T follicular helper cell (primary cell): ENCODE measurements at places on chromosomes 12 and 14.

DNA sequence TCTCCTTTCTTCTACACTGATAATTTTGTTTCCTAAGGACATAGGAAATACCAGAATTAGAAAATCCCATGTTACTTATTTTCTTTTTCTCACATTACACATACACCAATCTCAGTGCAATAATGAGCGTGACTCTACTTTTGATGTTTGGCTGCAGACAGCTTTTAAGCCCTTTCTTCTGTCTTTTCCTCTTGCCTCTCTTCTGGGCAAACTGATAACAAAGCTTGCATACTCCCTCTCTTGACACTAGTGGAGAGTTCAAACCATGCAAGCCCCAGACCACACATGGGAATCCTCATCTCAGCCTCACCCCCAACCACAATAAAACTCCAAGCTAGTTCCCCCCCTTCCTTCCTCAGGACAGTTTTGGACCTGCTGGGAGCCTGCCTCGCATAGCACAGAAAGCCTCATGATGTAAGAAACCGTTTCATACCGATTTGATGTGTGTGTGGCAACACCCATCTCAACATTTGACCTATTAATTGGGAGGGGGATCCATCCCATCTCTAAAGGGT lies 161.9 kb downstream of the EMP1 start:
- DNase-seq: no peak

DNA sequence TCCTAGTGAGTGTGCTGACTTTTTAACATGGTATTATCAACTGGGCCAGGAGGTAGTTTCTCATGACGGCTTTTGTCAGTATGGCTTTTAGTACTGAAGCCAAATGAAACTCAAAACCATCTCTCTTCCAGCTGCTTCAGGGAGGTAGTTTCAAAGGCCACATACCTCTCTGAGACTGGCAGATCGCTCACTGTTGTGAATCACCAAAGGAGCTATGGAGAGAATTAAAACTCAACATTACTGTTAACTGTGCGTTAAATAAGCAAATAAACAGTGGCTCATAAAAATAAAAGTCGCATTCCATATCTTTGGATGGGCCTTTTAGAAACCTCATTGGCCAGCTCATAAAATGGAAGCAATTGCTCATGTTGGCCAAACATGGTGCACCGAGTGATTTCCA lies 141.1 kb downstream of the HMGA2 start:
- no peak for DNase-seq

- DNase-seq: no peak
These were observed 789.6 kb upstream of the NOVA1 start for GRCh38 chr14:27387463-27387862.

GRCh38 chr14:32913725-32914124 lies 25.0 kb upstream of the NPAS3 start:
- DNase-seq: no peak

DNA sequence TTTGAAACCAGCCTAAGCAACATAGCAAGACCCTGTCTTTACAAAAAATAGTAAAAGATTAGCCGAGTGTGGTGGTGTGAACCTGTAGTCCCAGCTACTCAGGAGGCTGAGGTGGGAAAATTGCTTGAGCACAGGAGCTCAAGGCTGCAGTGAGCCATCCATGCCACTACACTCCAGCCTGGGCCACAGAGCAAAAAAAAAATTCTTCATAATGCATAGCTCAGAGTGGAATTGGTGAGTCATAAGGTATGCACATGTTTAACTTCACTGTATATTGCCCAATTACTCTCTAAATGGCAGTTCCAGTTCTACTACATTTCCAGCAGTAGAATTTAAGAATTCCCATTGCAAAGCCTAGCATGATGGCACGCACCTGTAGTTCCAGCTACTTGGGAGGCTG lies 26.8 kb upstream of the CLIP1 start:
- DNase-seq: no peak

DNA sequence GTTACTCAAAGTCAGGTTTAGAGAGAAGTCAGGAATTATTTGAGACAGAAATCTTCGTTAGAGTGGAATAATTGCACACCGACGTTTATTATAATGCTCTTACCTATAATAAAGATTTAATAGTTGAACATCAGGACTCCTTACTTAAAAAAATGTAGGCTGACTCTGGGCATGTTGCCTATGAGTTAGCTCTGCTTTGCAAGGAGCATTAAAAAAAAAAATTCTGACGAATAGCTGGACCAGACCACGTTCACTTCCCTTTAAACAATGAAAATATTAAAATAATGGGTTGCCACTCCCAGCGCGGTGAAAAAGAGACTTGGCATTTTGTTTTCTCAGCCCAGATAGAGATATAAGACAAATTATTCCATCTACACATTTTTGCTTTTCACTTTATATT lies 574 bp upstream of the FANCM start:
- DNase-seq: no peak

GRCh38 chr14:24913021-24913420 lies 136.9 kb downstream of the STXBP6 start:
- no peak for DNase-seq

GRCh38 chr14:100078216-100078803 lies 13.1 kb downstream of the EVL start:
- DNase-seq: no peak

GRCh38 chr14:69044965-69045555 lies 66.0 kb upstream of the ACTN1 start:
- no peak for DNase-seq

GRCh38 chr12:5840944-5841343 lies 104.1 kb downstream of the ANO2 start:
- DNase-seq: no peak

- DNase-seq: no peak
These were observed 158.9 kb upstream of the PLEKHG7 start for GRCh38 chr12:92543840-92544239.

- DNase-seq: no peak
These were observed 42.4 kb upstream of the IGF1 start for GRCh38 chr12:102522768-102523167.

DNA sequence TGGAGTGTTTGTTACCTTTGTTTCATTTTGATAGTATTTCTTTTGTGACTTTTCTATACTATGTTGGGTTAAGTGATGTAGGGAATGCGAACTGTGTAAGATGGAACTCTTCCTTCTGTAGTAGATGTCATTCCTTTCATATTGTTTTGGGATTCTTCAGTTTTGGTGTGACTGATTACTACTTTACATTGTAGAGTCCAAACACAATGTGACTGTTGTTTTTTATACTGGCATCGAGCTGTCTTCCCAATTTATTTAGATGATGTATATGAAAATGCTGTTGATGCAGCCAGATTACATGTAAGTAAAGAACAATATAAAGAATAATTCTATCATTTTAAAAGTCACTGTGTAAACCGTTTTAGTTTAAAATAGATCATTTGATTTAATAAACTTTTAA lies 34.7 kb downstream of the WASHC4 start:
- DNase-seq: no peak

DNA sequence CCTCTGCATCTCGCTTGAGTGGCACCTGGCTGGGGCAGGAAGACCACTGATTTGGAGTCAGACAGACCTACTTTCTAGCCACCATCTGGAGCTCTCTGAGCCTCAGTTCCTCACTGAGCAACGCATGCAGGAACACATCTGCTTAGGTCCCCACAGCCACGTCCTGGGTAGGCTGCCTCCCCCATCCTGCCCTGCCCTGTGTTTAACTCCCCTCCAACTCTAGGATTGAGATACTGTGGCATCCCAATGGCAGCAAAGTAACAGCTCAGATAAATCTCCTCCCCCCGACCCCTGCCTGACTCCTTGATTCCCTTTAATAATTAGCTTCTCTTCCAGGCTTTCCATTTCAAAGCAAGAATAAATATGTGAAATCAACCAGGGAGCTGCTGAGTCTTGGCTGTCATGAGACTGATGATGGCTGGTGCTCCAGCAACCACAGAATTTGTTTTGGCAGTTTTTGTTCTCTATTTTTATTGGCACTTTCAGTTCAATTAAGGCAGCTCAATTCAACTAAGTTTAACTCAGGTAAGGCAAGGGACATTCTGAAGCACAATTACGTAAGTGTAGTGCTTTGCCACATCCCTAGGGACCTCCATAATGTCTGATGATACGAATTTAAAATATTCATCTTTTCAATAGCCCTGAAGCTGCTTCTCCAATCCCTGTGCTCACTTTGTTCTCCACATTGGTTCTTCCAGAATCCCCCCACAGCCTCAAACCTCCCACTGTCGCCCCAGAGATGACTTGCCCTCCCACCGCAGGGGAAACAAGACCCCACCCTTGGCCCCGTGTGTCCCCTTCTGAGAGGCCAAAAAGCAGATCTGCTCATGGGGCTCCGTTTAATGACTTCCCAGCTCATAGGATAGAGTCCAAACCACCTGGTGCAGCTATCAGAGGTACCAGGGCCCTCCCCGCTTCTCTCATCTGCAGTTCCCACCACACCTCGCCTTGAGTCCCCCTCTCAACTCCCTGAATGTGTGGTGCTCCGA lies 58.2 kb downstream of the ESR2 start:
- no peak for DNase-seq

- DNase-seq: no peak
These were observed 407.2 kb downstream of the NOVA1 start for GRCh38 chr14:26190646-26191045.

GRCh38 chr14:52018252-52018651 lies 28.9 kb downstream of the RTRAF start:
- DNase-seq: no peak

- no peak for DNase-seq
These were observed 62.8 kb upstream of the EGLN3 start for GRCh38 chr14:34013721-34014060.

DNA sequence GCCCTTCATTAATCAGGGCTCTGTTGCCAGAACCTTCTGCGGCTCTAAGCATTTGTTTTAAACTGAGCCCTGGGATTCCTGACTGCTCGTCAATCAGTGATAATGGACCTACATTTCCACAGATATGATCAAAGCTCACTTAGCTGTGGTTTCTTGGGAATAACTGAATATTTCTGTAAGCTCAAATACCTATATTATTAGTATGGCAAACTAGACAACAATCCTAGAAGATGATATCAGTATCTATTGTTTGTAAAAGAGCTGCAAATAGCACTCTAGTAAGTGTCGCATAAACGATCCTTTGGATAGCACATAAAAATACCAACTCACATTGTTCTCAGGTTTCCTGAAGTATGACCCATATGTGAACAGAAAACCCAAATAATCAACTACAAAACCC lies 150.4 kb downstream of the PPM1H start:
- no peak for DNase-seq

DNA sequence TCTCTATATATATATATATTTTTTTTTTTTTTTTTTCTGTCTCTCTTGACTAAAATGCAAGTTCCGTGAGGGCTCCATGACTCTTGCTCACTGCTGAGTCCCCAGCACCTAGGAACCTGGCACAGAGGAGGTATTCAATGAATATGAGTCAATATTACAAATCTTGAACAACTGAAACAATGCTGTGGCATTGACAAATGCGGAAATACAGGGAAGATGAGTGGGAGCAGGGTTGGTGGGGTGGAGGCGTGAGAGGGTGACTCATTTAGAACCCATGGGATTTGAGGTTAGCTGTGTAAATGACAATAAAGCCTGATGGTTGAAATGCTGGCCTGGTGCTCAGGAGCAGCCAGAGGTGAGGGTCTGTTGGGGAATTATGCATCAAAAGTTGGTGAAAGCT lies 121.7 kb upstream of the FUT8 start:
- DNase-seq: no peak

- no peak for DNase-seq
These were observed 140.6 kb downstream of the EPS8 start for GRCh38 chr12:15648558-15648957.

- no peak for DNase-seq
These were observed 28.4 kb upstream of the PTPRR start for GRCh38 chr12:70948976-70949336.

DNA sequence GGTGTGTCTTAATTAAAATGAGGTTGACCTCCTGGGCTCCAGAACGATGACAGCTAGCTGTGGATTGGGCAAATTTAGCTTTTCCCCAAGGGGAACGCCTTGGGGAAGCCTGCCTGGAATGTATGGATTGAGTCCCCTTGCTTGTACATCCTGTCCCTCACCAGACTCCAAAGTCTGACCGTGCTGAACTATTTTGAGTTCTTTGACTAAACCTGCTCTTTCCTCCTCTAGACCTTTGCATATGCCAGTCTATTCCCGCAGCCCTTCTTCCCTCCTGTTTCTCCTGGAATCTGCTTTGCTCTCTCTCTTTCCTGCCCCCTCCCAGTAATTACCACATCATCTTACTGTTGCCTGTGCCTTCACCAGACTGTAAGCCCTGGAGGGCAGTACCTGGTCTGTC lies 11.5 kb upstream of the KDM2B start:
- DNase-seq: no peak

DNA sequence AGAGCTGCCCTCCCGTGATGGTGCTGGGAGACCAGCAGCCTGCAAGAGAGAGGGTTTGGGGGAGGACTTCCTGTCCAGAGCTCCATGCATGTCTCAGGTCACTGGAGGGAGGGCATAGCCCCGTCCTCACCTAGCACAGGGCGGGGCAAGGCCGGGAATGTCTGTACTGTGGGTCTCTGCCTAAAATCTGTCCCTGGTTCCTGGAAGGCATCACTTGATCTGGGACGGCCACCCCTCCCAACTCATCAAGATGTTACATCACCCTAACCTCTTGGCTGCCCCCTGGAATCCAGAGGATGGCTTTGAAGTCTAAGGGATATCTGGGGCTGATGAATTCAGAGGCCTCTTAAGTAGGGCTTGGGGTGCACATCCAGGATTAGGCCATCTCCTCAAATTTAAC lies 37.0 kb upstream of the MEG3 start:
- no peak for DNase-seq

GRCh38 chr12:109273354-109273753 lies 35.7 kb downstream of the FOXN4 start:
- no peak for DNase-seq

GRCh38 chr12:54213079-54213478 lies 24.3 kb upstream of the SMUG1 start:
- DNase-seq: no peak

GRCh38 chr12:109266106-109266879 lies 42.8 kb downstream of the FOXN4 start:
- DNase-seq: no peak

DNA sequence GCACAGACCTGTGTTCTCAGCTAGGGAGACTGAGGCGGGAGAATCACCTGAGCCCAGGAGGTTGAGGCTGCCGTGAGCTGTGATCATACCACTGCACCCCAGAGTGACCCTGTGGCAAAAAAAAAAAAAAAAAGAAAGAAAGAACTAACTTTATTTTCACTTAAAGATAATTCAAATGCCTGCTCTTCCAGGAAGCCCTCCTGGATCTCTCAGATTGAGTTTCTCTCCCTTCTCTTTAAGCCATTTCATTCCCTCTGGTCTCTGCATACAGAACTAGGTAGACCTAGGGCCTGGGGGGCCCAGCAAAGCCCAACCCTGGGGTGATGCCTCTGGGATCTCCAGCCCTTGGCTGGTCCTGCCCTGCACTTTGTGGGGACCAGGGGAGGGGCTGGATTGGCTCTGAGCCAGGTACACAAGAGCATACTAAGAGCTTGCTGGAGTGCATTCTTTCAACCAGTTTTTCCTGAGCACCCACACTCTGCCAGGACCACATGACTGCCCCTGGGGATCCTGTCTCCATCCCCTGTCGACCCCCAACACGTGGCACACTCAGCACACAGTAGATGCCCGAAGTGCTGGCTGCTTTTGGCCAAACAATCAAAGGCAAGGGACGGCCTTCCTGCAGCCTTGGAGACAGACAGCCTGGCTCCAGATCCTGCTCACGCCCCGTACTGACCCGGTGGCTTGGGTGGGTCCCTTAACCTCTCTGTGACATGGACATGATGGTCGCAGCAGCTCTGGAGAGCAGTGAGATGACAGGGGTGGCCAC lies 52.7 kb downstream of the CYP46A1 start:
- DNase-seq: no peak
